Activated CD8-positive, alpha-beta memory T cell treated with anti-CD3 and anti-CD28 coated beads, Interleukin-2, amount 10 ng/mL, durations not matched to agents 7 days and 5 days (primary cell): ENCODE measurements at places on chromosomes 7 and 10. TPM values are rescaled to one million over a fixed set of nuclear protein-coding genes. Genes with fewer than 3 reads are reported as not detected.

PLXNA4 gene
- 1.6 TPM for total RNA-seq

DNA sequence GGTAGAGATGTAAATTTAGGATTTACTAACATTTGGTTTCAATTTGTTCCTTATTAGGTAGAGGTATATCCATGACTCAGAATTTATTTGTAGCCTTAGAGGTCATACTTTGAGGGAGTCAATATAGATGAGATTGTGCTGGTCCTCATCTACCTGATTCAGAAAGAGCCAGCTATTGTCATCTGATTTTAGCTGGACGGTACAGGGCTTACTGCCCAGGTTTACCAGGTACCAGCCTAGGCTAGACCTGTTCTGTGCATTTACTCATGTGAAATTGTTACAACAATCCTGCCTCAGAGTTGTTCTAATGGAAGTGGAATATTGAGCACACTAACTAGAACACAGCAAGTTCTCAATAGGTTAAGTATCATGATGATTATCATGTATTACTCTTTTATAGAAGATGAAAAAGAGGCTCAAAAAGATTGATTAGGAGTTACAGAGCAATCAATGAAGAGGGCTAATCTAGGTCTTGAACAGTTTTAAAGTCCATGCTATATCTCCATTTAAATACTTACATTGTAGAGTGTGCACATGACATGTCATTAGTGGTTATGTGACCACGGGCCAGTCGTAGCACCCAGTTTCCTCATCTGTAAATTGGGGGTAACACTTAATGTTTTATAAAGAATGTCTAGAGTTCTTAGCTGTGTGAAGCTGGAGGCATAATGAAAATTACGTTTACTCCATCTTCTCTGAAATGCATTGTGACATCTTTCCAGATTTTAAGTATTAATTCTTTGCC lies 42.1 kb downstream of the TRIM24 start:
- H3K36me3 ChIP-seq = peaks cover 42% of the 10 kb centered on the region
- DNase-seq = no peak
- H3K27ac ChIP-seq = no peak overlapping the region

DNA sequence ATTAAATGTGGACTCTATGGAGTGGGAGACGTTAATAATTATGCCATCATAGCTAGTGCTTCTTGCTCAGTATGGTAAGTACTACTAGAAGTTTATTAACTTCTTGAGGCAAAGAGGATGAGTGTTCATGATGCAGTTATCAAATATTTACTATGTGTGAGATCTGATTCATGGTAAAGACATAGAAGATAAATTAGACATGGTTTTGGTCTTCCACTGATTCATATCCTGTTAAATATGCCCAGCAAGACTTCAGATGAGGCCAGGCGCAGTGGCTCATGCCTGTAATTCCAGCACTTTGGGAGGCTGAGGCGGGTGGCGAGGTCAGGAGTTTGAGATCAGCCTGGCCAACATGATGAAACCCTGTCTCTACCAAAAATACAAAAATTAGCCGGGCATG lies 547.1 kb upstream of the ANKRD30A start:
- no peak overlapping the region for H3K27ac ChIP-seq
- no peaks in the 10 kb centered on the region for H3K36me3 ChIP-seq
- no peak overlapping the region for H3K4me3 ChIP-seq
- DNase-seq = no peak
- no peaks in the 10 kb centered on the region for H3K27me3 ChIP-seq
- H3K4me1 ChIP-seq = no peaks in the 10 kb centered on the region

- no peak overlapping the region for H3K4me3 ChIP-seq
- DNase-seq = no peak
- no peak overlapping the region for H3K27ac ChIP-seq
- H3K4me1 ChIP-seq = no peaks in the 10 kb centered on the region
- H3K36me3 ChIP-seq = no peaks in the 10 kb centered on the region
- H3K27me3 ChIP-seq = peaks cover 9% of the 10 kb centered on the region
Measured at GRCh38 chr7:142120524-142120923, 9.0 kb downstream of the MGAM2 start.

CHPF2 gene
- 46.1 TPM for total RNA-seq

DNA sequence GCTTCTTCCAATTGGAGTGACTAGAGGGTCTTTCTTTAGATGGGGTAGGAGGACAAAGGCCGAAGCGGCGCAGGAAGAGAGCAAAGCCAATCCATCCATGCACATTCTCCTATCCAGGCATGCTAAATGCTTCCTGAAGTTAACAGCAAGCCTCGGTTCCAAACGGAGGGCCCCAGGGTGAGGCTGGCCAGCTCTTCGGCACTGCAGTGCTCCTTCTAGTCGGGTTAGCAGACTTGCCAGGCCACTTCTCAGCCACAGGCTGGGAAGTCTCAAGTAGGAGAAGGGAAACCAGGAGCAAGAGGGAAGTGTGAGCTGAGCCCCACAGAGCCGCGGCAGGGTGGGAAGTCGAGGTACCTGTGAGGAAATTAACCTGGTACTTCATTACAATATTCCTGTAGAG lies 253.8 kb upstream of the INHBA start:
- no peak overlapping the region for H3K27ac ChIP-seq
- no peak overlapping the region for H3K4me3 ChIP-seq
- no peaks in the 10 kb centered on the region for H3K4me1 ChIP-seq
- H3K27me3 ChIP-seq = peaks cover 30% of the 10 kb centered on the region
- DNase-seq = no peak
- no peaks in the 10 kb centered on the region for H3K36me3 ChIP-seq

DNA sequence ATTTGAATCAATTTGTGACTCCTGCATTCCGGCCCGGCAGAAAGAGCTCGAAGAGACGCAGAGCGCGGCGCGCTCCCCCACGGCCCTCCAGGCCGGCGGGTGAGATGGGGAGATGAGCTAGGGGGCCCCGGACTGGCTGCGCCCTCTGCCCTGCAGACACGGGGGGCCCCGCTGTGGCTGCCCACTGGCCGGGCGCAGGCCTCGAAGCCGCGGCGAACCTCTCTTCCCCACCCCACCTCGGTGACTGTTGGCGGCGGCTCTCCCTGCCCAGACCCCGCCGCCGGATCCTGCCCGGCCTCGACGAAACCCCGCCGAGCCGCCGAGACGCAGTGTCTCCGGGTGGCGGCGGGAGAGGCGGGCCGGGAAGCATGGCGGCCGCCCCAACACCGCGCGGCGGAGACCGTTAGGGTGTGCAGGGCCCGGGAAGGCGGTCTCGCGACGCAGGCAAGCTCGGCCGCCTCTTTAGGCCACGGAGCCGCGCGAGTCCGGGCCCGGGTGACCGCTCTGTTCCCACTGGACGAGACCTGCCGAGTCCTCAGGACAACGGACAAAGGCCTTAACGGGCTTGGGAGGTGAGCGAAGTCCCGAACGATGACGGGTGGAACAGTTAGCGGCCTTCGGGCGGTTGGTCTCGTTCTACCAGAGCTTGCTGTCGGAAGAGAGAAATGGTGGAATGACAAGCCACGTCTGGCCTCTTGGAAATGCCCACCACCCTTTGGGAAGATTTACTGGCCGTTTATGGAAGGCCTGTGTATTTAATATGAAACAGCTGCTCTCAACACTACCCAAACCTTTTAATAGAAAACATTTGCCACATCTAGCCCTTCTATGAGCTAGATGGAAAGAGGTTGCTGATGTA lies 24.3 kb downstream of the NUP42 start:
- DNase-seq = no peak
- H3K27me3 ChIP-seq = peaks cover 26% of the 10 kb centered on the region
- H3K27ac ChIP-seq = peak overlapping the region; percentile 34
- peak overlapping the region; percentile 11 for H3K4me3 ChIP-seq
- peaks cover 34% of the 10 kb centered on the region for H3K36me3 ChIP-seq
- H3K4me1 ChIP-seq = peaks cover 8% of the 10 kb centered on the region

- peaks cover 10% of the 10 kb centered on the region for H3K4me1 ChIP-seq
- DNase-seq = no peak
- peak overlapping the region; percentile 63 for H3K4me3 ChIP-seq
- peaks cover 79% of the 10 kb centered on the region for H3K27me3 ChIP-seq
Measured at GRCh38 chr7:21543528-21544302, 876 bp downstream of the DNAH11 start.

SPDYE11 gene
- not detected for total RNA-seq

DNA sequence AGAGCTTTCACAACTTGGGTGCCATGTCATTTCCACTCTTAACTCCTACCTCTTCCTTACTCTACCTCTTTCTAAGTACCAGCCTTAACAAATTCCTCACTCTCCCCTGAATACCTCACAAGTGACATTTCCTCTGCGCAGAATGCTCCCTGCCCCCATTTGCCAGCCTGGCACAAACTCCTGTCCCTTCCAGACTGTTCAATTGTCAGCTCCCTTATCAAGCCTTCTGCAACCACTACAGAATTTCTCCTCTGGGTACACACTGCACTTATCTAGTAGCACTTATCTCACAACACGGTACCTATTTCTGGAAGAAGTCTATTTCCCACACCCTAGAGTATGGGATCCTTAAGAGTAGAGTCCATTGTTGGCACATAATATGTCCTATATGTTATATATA lies 39.1 kb upstream of the ANAPC16 start:
- H3K27ac ChIP-seq = no peak overlapping the region
- H3K4me3 ChIP-seq = no peak overlapping the region
- H3K27me3 ChIP-seq = no peaks in the 10 kb centered on the region
- no peak for DNase-seq

DNA sequence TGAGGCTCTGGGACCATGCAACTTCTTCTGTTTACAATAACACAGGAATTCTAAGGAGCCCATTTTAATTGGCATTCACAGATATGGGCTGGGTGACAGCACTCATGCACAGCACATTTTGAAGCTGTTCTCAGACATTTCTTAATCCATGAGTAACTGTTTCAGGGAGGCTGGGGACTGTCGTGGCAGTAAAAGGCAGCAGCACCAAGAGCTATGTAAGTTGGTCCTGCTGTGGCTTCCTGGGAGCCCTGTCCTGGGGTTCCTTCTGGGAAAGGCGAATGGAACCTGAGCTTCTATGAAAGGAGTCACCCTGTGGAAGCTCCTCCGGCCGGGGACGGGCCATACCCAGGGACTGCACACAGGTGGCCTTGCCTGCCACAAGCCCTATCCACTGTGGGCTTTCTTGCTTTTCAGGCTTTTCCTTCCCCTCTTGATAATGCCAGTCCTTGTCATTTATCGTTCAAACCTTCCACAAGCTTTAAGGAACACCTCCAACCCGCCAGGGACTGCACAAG lies 40.5 kb downstream of the COBL start:
- H3K36me3 ChIP-seq = no peaks in the 10 kb centered on the region
- no peaks in the 10 kb centered on the region for H3K27me3 ChIP-seq
- DNase-seq = no peak
- H3K27ac ChIP-seq = no peak overlapping the region
- H3K4me3 ChIP-seq = no peak overlapping the region
- no peaks in the 10 kb centered on the region for H3K4me1 ChIP-seq

DNA sequence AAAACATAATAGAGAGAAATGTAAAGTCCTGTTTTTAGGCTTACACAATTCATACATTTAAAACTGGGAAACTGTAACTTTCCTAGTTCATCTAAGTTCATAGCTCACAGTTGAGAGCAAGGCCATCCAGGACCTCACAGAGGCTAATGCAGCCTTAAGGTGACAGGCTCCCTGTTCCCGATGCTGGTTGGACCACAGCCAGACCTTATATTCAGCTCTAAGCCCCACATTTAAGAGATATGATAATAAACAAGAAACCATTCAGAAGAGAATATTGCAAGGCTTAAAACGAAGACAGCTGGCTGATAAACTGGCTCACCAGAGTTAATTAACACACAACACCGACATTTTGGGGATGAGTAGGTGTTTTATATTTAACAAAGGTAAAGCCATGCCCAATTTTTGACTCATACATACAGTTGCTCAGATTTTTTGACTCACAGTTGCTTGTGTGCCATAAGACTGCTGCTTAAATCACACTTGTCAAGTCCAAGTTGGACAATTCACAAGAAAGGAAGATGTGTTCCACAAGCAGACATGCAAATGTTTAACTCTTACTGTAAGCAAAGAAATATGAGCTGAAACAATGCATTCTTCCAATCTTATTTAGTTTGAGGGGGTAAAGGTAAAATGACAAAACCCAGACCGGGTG lies 41.1 kb upstream of the TMEM213 start:
- H3K4me1 ChIP-seq = peaks cover 37% of the 10 kb centered on the region
- H3K27me3 ChIP-seq = no peaks in the 10 kb centered on the region
- H3K36me3 ChIP-seq = no peaks in the 10 kb centered on the region
- no peak overlapping the region for H3K4me3 ChIP-seq
- DNase-seq = no peak

- no peaks in the 10 kb centered on the region for H3K4me1 ChIP-seq
Measured at GRCh38 chr7:55185321-55185802, 166.5 kb downstream of the EGFR start.

AKR1C4 gene
- total RNA-seq = not detected

DNA sequence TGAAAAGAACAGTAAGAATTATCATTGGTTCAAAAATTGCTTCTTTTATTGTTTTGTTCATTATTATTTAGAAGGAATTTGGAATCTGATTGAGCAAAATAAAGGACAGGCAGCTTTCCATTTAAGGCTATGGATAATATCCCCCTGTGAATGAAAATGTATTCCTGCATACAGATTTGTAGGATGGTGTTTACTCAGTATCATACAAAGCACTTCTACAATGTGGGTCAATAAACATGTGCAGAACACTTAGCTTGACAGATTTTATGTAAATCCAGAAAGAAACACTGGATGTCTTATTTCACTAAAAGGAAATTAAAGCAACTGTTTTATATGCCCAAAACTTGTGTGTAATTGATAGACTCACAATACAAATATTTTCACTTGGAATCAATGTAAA lies 189.7 kb downstream of the THSD7A start:
- H3K4me1 ChIP-seq = no peaks in the 10 kb centered on the region
- no peaks in the 10 kb centered on the region for H3K27me3 ChIP-seq
- H3K4me3 ChIP-seq = no peak overlapping the region
- H3K36me3 ChIP-seq = no peaks in the 10 kb centered on the region

SUMF2 gene
- total RNA-seq = 145 TPM

- no peak overlapping the region for H3K27ac ChIP-seq
- no peak overlapping the region for H3K4me3 ChIP-seq
- H3K36me3 ChIP-seq = no peaks in the 10 kb centered on the region
- DNase-seq = no peak
- peaks cover 10% of the 10 kb centered on the region for H3K27me3 ChIP-seq
Measured at GRCh38 chr7:55140221-55140940, 121.6 kb downstream of the EGFR start.

AKR1D1 gene
- total RNA-seq = not detected

DNA sequence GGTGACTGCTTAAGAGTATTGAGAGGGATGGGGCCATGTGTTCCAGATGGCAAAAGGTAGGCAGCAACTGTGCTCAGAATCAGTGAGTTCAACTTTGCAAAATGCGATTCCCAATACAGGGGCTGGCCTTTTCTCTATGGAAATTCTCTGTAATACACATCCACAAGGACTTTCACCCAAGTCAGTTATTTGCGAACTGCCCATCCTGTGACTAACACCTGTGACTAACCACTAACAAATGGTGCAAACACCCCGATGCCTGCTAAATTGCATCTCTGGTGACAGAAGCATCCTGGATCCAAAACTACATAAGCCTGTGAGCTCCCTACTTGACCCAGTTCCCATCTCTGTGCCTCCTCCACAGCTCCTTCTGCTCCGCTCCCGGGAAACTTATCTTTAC lies 9.0 kb upstream of the CUZD1 start:
- DNase-seq = no peak
- peaks cover 29% of the 10 kb centered on the region for H3K4me1 ChIP-seq
- no peak overlapping the region for H3K27ac ChIP-seq
- no peak overlapping the region for H3K4me3 ChIP-seq
- H3K27me3 ChIP-seq = no peaks in the 10 kb centered on the region
- peaks cover 57% of the 10 kb centered on the region for H3K36me3 ChIP-seq

CRYGN gene
- not detected for total RNA-seq

- H3K4me3 ChIP-seq = no peak overlapping the region
- no peaks in the 10 kb centered on the region for H3K27me3 ChIP-seq
- DNase-seq = peak; percentile 33
- peaks cover 18% of the 10 kb centered on the region for H3K4me1 ChIP-seq
- H3K36me3 ChIP-seq = no peaks in the 10 kb centered on the region
- no peak overlapping the region for H3K27ac ChIP-seq
Measured at GRCh38 chr10:47164126-47164799, 135.7 kb upstream of the GDF10 start.

- no peaks in the 10 kb centered on the region for H3K4me1 ChIP-seq
- H3K4me3 ChIP-seq = no peak overlapping the region
Measured at GRCh38 chr7:120395526-120396019, 122.6 kb downstream of the KCND2 start.
